Calu3 (cell line): ENCODE measurements at places on chromosomes 7 and 10. TPM values are rescaled to one million over a fixed set of nuclear protein-coding genes. Genes with fewer than 3 reads are reported as not detected.

DNA sequence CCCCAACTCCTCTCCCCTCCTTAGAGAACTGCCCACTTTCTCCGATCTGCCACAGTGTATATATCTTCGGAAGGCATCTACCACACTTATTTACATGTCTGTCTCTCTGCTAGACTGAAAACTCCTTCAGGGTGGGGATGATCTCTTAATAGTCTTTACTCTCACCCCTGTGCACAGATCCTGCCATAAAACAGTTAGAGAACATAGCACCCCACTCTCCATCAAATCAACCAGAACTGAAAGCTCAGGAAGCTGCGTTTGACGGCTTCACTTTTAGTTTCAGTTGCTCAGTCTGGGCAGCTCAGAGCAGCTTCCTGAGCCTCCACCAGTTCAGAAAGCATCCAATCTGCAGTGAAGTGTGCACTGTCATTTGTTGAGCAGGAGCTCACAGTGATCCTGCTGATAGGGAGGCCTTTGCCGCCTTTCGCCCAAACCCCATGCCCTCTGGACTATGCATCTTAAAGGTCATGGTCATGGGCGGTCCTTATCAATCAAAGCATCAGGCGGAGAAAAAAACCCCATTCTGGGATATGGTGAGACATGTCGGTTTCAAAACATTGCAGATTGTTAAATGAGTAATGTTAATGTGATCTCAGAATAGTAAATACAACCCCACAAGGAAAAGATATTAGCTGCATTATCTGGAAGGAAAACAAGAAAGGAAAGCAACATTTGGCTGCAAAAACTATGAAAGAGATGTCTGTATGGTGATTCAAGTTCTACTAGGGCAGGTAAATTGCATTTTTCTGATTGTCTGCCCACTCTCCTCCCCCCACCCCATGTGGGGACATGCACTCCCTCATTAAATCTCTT lies 167.1 kb upstream of the ADO start:
- H3K27ac ChIP-seq = no peak overlapping the region
- H3K4me1 ChIP-seq = no peaks in the 10 kb centered on the region
- no peaks in the 10 kb centered on the region for H3K27me3 ChIP-seq
- H3K4me3 ChIP-seq = no peak overlapping the region

DNA sequence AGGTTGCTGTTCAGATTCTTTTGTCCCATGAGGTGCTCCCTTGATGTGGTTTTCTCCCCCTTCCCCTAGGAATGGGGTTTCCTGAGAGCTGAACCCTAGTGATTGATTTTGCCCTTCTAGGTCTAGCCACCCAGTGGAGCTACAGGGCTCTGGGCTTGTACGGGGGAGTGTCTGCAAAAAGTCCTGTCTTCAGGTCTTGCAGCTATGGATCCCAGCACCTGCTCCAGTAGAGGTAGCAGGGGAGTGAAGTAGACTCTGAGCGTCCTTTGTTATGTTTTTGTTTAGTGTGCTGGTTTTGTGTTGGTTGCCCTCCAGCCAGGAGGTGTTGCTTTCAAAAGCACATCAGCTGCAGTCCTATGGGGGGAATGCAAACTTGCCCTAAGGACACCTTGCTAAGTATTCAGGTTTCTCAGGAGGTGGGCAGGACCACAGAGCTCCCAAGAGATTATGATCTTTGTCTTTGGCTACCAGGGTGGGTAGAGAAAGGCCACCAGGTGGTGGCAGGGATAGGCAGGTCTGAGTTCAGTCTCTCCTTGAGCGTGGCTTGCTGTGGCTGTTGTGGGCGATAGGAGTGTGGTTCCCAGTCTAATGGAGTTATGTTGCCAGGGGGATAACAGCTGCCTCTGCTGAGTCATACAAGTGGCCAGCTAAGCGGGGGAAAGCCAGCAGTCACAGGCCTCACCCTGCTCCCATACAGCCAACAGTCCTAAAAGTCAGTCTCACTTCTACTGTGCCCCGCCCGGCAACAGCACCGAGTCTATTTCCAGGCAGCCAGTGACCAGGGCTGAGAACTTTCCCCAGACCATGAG lies 92.4 kb upstream of the JCAD start:
- H3K36me3 ChIP-seq = no peaks in the 10 kb centered on the region
- H3K4me1 ChIP-seq = no peaks in the 10 kb centered on the region
- no peak overlapping the region for H3K27ac ChIP-seq
- peak; percentile 24 for DNase-seq

- no peaks in the 10 kb centered on the region for H3K27me3 ChIP-seq
- no peaks in the 10 kb centered on the region for H3K4me1 ChIP-seq
- H3K27ac ChIP-seq = no peak overlapping the region
- H3K36me3 ChIP-seq = no peaks in the 10 kb centered on the region
- no peak overlapping the region for H3K4me3 ChIP-seq
Observed at GRCh38 chr10:109275960-109276359, 647.4 kb downstream of the XPNPEP1 start.

- no peak overlapping the region for H3K4me3 ChIP-seq
- no peaks in the 10 kb centered on the region for H3K27me3 ChIP-seq
- peaks cover 17% of the 10 kb centered on the region for H3K36me3 ChIP-seq
Observed at GRCh38 chr7:127995156-127995880, 35.9 kb downstream of the LRRC4 start.

DNA sequence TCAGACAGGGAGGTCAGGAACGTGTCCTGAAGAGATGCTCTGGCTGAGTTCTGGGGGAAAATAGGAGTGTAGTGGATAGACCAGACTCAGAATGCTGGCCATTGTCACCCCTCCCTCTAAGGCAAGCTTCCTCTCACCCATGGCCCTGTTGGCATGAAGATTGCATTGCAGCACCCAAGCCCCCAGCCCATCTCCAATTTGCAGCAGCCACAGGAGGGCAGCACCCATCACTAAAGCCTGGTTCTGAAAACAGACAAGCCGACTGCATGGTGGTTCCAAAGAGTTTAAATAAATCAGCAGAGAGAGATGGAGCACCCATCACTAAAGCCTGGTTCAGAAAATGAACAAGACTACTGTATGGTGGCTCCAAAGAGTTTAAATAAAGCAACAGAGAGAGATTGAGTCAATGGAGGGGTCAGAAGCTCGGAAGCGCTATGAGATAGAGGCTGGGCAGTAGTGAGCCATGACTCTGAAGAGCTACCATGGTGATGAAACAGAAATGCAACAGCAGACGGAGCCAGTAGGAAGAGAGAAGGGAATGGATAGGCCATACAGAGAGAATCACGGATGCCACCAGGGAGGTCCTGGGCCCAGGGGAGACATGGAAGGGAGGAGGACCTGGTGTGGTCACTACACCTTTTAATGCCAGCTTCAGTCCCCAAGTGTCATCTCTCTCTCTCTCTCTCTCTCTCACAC lies 237.9 kb upstream of the MYO3A start:
- no peaks in the 10 kb centered on the region for H3K4me1 ChIP-seq
- H3K36me3 ChIP-seq = no peaks in the 10 kb centered on the region
- H3K27ac ChIP-seq = no peak overlapping the region
- DNase-seq = no peak
- peaks cover 61% of the 10 kb centered on the region for H3K27me3 ChIP-seq
- H3K4me3 ChIP-seq = no peak overlapping the region

GRCh38 chr10:86107131-86107530 lies 259.5 kb downstream of the GRID1 start:
- H3K27ac ChIP-seq = no peak overlapping the region
- no peak overlapping the region for H3K4me3 ChIP-seq
- no peaks in the 10 kb centered on the region for H3K36me3 ChIP-seq
- no peaks in the 10 kb centered on the region for H3K4me1 ChIP-seq
- peaks cover 44% of the 10 kb centered on the region for H3K27me3 ChIP-seq

- no peak overlapping the region for H3K4me3 ChIP-seq
- H3K36me3 ChIP-seq = no peaks in the 10 kb centered on the region
- H3K27me3 ChIP-seq = peaks cover 25% of the 10 kb centered on the region
- no peaks in the 10 kb centered on the region for H3K4me1 ChIP-seq
Observed at GRCh38 chr7:34109936-34110780, 204.8 kb downstream of the BMPER start.

DNA sequence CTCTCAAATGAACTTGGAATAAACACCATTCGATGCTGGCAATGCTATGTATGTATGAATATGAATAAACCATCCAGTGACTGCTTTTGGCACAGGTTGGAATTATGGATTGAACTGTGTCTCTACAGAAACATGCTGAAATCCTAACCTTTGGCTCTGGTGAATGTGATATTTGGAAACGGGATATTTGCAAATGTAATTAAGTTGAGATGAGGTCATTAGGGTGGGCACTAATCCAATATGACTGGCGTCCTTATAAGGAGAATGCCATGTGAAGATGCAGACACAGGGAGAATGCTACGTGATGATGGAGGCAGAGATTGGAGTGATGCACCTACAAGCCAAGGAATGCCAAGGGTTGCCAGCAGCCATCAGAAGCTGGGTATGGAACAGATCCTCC lies 3.4 kb upstream of the ACTR3B start:
- peaks cover 12% of the 10 kb centered on the region for H3K27me3 ChIP-seq
- no peak overlapping the region for H3K4me3 ChIP-seq
- no peak overlapping the region for H3K27ac ChIP-seq
- H3K4me1 ChIP-seq = peaks cover 5% of the 10 kb centered on the region

- H3K4me3 ChIP-seq = no peak overlapping the region
- no peaks in the 10 kb centered on the region for H3K27me3 ChIP-seq
- no peak for DNase-seq
- peaks cover 17% of the 10 kb centered on the region for H3K4me1 ChIP-seq
- H3K36me3 ChIP-seq = peaks cover 11% of the 10 kb centered on the region
- H3K27ac ChIP-seq = no peak overlapping the region
Observed at GRCh38 chr10:30518907-30519306, 84.9 kb downstream of the MAP3K8 start.

DNA sequence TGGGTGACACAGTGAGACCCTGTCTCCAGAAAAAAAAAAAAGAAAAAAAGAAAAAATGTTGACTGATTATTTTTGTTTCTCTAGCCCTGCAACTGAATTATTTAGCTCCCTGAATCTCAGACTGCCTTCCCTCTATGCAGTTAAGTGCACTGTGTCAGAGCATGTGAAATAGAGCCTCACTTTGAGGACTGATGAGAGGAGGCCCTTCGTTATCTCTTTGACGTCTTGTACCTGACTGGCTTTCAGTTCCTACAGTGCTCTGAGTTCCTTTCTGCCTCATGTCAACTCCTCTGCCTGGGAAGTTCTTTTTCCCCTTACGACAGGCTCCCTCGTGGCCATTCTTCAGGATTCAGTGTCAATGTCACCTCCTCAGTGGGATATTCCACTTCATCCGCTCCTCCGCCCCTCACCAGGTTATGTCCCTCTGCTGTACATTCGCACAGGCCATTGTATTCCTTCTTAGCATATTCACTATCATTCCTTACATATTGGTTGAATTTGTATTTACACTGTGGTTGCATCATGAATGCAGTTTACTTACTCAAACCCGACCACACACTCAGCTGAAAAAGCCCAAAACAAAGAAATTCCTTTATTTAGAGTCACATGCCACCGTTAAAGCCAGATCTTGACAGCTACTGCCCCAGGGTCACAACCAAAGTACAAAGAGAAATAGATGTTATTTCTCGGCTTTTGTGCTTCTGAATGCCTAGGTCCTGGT lies 18.1 kb upstream of the CAMK2G start:
- H3K4me3 ChIP-seq = no peak overlapping the region
- peak overlapping the region; percentile 64 for H3K27ac ChIP-seq
- H3K27me3 ChIP-seq = no peaks in the 10 kb centered on the region
- no peak for DNase-seq
- H3K36me3 ChIP-seq = peaks cover 19% of the 10 kb centered on the region

GRCh38 chr10:80517416-80518142 lies 20.1 kb upstream of the SH2D4B start:
- no peak overlapping the region for H3K4me3 ChIP-seq
- H3K27ac ChIP-seq = peak overlapping the region; percentile 43
- peaks cover 1% of the 10 kb centered on the region for H3K4me1 ChIP-seq
- H3K36me3 ChIP-seq = peaks cover 68% of the 10 kb centered on the region
- H3K27me3 ChIP-seq = no peaks in the 10 kb centered on the region
- no peak for DNase-seq

DNA sequence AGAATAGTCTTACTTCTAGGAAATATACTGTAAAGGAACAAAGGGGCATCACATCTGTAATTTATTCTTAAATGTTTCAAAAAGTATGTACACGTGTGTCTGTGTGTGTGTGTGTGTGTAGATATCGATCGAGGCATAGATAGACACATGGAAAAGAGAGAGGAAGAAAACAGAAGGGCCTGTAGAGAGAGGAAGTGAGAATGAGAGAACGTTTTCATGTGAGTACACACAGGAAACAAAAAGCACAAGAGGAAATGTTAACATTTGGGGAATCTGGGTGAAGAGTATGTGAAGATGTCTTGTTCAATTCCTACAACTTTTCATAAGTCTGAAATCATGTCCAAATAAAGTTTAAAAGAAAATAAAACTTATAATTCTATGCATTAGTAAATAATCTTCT lies 286.5 kb upstream of the SORCS1 start:
- no peak overlapping the region for H3K4me3 ChIP-seq
- no peak for DNase-seq
- no peak overlapping the region for H3K27ac ChIP-seq
- no peaks in the 10 kb centered on the region for H3K27me3 ChIP-seq

DNA sequence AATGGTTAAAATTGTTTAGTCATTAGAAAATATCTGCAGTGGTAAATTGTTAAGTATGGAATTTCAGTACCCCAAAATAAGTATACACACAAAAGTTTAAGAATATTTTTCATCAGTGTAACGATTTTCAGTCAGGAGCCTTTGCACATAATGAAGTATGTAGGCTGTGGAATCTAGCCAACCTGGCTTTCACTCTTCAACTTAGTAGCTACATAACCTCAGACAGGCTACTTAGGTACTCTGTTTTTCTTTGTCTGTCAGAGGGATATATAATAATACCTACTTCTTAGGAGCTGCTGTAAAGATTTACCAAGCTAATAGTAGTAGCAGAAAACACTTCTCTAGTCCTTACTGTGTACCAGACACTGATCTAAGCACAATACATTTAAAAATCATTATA lies 137.5 kb downstream of the ZEB1 start:
- no peaks in the 10 kb centered on the region for H3K4me1 ChIP-seq
- H3K27ac ChIP-seq = no peak overlapping the region
- no peak overlapping the region for H3K4me3 ChIP-seq
- H3K36me3 ChIP-seq = no peaks in the 10 kb centered on the region
- DNase-seq = no peak

DNA sequence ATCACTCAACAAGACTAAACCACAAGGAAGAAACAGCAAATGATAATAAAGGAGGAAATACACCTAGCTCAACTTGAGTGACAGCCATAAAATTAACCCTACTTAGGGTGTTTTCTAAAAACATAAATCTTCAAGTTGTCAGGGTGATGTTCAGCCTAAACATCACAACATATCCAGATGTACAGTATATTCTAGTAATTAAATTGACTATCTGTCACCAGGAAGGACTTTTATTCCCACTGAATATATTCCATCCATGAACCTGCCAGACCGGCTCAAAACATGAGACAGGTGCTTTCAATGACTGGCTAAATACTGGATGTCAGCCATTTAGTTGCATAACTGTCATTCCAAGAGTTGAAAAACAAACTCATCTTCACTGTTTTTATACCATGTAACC lies 298.1 kb upstream of the NEBL start:
- H3K4me3 ChIP-seq = peak overlapping the region; percentile 7
- no peaks in the 10 kb centered on the region for H3K27me3 ChIP-seq
- H3K4me1 ChIP-seq = peaks cover 36% of the 10 kb centered on the region
- peak; percentile 52 for DNase-seq

- no peak overlapping the region for H3K27ac ChIP-seq
- H3K27me3 ChIP-seq = no peaks in the 10 kb centered on the region
- peak; percentile 74 for DNase-seq
- no peaks in the 10 kb centered on the region for H3K4me1 ChIP-seq
- H3K4me3 ChIP-seq = no peak overlapping the region
Observed at GRCh38 chr7:28298870-28299518, 113.3 kb upstream of the CREB5 start.

Gene LRRC4
- not detected in 2 replicates for total RNA-seq

Gene PRSS37
- not detected in 2 replicates for total RNA-seq

Gene STK32C
- total RNA-seq = 13.5 and 16.0 TPM in 2 replicates

Gene CARD11
- 79.2 and 87.2 TPM in 2 replicates for total RNA-seq

Gene CADPS2
- 14.1 and 16.4 TPM in 2 replicates for total RNA-seq

Gene AGMO
- total RNA-seq = 13.2 and 13.9 TPM in 2 replicates

Gene C10orf53
- not detected in 2 replicates for total RNA-seq
